Adipocyte (in vitro differentiated cells): ENCODE measurements at places on chromosomes 5 and 9.
A peak's percentile ranks its signal among the peaks of the same experiment; 100 is the strongest.

DNA sequence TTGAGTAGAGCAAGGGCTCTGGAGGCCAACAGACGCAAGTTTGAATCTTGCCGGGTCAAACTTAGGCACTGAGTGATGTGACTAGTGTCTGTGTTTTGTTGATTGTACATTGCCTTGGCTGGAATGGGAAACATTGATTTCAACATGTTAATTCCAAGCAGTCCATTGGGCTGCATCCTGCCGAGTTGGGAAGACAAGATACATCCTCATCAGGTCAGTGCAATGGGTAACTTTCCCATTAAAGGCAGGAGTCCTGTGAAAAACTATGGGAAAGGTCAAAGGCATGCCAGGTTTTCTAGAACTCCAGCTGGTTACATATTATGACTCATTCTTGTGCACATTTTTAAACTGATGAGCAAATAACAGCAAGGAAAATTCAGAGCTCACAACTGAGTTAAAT, 126.5 kb upstream of the ABCA1 start:
- peak; percentile 70 for DNase-seq

GRCh38 chr9:68955330-68955729, 58.6 kb downstream of the PRKACG start:
- DNase-seq, result no peak

GRCh38 chr9:127567035-127567729, 44.9 kb upstream of the STXBP1 start:
- peak; percentile 77 for DNase-seq

DNA sequence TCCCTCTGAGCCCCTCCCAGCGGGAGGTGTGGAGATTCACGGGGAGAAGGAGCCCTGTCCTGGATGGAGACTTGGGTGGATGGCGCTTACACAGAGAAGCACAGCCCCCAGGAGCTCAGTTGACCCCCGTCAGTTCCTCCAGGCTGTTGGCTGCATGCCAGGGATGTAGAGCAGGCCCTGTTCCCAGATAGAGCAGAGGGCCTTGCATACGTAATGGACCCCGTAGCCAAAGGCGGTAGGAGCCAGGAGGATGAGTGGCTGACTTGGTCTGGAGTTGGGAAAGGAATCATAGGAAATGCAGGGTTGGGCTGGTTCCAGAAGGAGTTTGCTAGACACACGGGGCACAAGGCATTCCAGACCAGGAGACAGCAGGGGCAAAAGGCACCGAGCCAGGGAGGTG, 2.5 kb downstream of the PMPCA start:
- DNase-seq, result no peak

DNA sequence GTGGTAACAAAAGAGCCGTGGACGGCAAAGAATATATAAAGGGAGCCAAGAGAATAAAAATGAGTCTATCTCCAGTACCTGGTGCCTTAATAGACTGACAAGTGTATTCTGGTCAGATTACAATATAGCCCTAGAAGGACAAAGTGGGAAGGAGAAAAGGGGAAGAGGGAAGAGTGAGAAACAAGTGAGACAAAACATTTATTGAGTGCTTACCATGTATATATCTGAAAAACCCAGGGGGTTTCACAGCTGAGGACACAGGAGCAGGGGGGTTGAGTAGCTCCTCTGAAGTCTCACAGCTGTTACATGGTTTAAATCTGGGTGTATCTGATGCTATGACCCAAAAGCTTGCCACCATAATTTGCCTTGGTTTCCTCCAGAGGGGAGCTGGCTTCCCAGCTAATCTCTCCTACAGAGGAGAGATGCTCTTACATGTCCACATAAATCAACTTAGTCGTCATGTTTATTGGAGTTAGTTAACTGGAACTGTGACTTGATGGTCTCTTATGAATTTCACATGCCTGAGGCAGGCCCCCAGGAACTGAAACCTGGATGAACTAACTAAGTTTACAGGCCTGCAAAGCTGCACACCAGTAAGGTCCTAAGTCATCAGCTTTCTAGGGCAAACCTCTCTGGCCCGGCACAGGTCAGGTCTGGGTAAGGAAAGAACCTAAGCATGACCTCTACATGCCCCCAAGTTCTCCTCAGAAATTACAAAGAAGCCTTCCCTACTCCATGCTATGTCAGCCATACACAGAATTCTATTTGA, 15.5 kb downstream of the SIL1 start:
- no peak for DNase-seq

DNA sequence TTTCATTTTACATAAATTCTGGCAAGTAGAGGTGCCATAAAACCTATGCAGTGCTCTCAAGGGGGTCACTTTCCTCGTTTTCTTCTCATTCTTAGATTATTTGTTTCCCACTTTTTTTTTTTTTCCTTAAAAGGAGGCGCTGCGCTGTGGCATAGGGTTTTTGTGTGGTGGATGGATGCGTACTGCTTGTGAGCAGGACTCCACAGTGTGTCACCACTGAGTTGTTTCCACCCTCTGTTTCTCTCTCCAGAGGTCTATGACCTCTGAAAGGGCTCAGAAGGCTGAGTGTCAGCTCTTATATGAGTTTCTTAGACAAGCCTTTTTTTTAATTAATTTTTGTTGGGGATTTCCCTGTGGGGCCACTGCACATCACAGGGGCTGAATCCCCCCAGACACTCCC, 13.6 kb upstream of the CLTB start:
- no peak for DNase-seq

DNA sequence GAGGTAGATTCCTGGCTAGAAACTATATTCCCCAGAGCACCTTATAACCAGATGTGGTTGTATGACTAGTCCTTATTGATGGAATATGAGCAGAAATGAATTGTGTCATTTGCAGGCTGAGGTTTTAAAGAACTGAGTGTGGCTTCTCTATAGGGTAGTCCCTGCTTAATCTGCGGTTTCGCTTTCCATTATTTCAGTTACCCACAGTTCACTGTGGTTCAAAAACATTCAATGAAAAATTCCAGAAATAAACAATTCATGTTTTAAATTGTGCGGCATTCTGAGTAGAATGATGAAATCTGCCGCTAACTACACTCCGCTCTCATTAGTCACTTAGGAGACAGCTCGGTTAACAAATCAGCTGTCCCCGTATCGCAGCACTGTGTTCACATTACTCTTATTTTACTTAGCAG, 65.1 kb downstream of the ANKRD55 start:
- no peak for DNase-seq

DNA sequence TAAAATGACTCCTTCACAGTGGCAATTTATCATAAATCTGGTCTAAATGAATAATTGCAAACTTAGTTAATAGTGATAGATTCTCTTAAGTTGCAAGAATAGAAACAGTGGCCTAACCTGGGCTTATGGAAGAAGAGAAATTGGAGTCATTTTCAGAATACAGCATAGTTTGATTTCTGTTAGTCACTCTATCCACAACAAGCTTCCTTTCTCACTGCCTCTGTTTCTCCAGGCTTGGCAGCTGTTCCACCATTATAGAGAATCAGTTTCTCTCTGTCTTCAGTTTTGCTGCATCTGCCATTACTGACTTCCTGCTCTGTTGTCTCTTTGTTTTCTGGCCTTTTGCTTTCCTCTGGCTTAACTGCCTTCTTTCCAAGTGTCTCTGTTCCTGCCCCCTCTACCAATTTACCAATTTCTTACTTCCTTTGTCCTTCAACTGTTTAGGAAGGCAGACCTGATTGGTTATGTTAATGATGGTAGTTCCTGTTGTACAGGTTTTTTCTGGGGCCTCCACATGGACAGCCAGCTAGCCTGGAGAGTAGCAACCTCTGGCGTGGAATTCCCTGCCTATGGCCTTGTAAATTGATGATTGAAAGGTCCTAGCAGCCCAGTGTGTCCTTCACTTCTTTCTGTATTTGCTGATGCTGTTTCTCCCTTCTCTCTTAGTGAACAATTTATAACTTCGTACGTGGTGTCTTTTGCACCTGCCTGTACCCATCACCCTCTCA, 75.9 kb upstream of the RASGRF2 start:
- no peak for DNase-seq

DNA sequence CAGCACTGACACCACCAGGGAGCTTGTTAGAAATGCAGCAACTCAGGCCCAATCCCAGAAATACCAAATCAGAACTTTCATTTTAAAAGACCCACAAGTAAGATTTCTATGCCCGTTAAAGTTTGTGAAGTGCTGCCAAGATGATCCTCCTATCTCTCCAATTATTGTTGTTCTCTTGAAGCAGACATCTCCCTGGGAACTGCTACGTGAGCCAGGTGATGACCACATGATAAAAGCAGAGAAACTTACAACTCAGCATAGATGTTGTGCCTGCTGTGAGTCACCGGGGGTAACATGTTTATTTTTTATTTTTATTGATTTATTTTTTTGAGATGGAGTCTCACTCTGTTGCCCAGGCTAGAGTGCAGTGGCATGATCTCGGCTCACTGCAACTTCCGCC, 34.4 kb downstream of the GCNT4 start:
- no peak for DNase-seq

DNA sequence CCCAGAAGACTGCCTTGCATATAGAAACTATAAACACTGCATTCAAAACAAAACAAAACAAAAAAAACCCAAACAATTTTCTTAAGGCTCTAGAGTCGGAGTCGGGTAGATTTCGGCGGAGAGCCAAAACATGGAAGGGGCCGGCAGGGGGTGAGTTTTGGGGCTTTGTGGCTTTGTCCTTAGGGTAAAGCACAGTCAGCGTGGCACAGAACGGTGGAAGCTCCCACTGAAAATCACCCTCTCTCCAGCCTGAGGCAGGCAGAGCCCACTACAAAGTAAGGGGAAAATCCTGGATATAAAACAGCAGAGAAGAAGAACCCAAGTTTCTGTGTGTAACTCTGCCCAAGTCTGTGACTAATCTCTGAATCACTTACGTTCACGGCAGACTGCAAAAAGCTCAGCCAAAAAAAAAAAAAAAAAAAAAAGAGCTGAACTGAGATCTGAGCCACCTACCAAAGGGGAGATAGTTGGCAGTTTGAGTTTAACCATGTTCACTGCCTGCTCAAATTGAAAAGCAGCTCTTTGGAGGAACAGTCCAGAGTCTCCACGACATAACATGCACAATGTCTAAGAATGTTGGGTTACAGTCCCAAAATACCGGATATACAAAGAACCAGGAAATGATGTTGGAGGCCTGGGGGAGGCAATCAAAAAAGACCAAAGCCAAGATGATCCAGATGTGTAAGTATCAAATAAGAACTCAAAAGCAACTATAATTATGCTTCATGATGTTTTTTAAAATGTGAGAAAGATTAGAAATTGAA, 26.6 kb upstream of the OR2K2 start:
- DNase-seq, result peak; percentile 91

- no peak for DNase-seq
These were observed 68.8 kb downstream of the NTRK2 start for GRCh38 chr9:84738353-84738752.

DNA sequence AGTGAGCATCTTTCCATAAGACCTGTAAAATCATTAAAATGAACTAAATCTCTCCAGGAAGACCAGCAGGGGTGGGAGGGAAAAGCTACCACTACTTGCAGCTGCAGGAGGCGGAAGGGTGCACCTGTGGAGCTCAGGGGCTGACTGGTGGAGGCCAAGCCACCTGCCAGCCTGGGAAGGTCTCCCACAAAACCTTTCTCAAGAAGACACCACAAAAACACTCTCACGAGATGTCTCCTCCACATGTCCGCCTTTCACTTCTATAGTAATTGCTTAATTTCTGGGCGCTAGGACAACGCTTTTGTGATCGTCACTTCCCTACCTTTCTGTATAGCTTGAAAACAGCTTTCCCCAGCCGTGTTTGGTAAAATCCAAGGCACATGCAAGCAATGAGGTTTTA, 114.4 kb downstream of the ROR2 start:
- no peak for DNase-seq

DNA sequence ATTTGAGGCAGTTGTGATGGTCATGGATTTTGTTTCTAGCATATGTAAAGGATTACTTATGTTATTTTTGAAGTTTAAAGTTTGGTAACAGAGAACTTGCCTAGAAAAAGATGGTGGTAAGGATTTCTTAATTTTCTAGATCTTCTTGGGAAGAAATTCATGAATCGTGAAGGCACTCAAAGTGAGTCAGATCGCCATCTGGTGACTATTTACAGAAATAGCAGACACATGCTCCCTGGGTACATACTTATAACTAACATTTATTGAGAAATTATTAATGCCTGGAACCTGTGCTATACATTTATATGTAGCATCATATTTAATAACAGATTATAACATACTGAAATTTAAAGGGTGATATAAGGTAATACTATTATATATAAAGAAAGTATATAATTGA, 299.7 kb downstream of the IZUMO3 start:
- DNase-seq, result peak; percentile 49

GRCh38 chr9:4738866-4739586, 2.0 kb downstream of the AK3 start:
- DNase-seq, result peak; percentile 24

- DNase-seq, result no peak
These were observed 175.5 kb upstream of the SV2C start for GRCh38 chr5:75907651-75908050.

- no peak for DNase-seq
These were observed 191.6 kb downstream of the TRIM36 start for GRCh38 chr5:114977979-114978573.

GRCh38 chr5:108249785-108250426, 132.0 kb downstream of the FBXL17 start:
- no peak for DNase-seq

GRCh38 chr9:22173908-22174307, 164.8 kb upstream of the CDKN2B start:
- DNase-seq, result no peak

DNA sequence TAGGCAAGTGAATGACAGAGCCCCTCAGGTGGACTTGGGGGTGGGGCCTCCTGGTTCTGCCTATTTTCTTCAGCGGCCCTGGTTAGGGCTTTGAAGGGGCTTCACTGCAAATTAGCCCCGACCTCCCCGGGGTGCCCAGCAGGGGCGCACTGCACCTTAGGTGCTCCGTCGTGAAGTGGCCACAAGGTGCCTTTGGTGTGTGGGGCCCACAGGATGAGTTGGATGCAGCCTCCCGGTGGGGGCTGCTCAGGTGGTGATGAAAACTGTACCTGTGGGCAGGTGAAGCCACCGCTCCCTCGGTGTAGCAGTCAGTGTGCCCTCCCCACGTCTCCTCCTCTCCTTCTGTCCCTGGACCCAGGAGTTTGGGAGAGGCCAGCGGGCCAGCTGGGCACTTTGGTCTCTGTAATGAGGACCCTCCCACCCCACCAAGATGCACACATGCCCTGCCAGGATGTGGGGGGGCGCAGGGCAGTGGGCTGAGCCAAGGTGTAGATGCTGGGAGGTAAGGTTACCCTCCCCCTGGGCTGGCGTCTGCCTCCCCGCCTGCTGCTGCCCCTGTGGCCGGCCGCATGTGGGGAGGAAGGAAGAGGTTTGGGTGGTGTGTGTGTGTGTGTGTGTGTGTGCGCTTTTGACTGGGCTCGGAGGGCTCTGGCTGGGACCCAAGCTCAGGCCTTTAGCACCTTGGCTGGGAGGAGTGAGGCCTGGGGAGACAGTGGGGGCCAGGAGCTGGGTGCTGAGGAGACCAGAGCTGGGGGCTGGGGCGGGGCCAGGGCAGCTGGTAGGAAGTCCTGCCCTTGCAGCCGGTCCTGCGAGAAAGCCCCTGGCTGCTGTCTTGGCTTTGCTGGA, 55.6 kb downstream of the RXRA start:
- no peak for DNase-seq

DNA sequence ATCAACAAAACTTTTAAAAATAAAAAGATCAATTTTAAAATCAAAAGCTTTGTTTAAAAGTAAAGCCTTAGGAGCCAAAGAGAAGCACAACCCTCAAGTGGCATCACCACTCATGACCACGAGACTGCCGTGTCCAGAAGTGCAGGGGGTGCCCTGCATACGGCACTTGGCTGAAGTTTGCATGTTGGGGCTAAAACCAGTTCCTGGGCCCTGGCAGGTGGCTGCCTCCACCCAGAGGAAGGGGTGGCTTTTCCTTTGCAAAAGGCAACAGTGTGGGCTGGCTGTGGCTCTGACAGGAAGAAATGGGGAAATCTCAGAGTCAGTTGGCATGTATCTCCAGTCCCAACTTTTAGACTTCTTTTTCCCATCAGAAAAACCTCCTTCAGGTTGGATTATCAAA, 15.3 kb downstream of the TRMO start:
- no peak for DNase-seq
